ENCODE measurements at places on chromosomes 3 and 15. TPM values are rescaled to one million over a fixed set of nuclear protein-coding genes. Genes with fewer than 3 reads are reported as not detected.

Gene KLF13
- total RNA-seq = 110 TPM

- DNase-seq = no peak
Measured at GRCh38 chr15:67036775-67037555, 28.4 kb upstream of the SMAD3 start.

DNA sequence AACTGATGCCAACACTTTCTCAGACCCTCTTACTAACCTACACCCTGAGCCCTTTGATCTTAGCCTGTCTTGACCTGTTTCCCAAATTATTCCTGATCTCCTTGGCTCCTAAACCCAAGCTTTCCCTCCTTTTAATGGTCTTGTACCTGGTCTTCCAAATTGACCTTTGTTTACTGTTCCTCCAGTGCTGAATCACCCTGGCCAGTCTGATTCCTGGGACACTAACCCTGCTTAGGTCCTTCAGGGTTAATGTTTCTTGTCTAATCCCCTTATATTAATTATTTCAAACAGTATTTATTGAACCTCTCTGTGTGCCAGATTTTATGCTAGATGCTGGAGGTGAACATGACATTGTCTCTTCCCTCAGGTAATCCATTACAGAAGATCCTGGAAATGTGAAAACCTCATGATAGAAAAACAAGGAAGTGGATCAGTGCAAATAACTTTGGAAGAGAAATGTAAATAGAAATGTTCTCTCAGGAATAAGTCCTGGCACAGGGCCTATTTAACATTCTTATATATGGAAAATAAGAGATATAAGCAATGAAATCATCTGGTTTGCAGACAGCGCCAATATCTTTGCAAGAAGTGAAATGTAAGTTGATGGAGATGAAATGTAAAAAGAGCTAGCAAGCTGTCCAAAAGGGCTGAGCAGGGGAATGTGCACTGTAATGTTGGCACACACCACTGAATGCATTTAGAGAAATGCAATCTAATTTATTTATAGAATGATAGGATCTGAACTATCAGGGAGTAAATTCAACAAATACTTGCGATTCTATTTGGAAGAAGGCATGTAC is 20.7 kb downstream of the HGD start:
- DNase-seq = no peak

DNA sequence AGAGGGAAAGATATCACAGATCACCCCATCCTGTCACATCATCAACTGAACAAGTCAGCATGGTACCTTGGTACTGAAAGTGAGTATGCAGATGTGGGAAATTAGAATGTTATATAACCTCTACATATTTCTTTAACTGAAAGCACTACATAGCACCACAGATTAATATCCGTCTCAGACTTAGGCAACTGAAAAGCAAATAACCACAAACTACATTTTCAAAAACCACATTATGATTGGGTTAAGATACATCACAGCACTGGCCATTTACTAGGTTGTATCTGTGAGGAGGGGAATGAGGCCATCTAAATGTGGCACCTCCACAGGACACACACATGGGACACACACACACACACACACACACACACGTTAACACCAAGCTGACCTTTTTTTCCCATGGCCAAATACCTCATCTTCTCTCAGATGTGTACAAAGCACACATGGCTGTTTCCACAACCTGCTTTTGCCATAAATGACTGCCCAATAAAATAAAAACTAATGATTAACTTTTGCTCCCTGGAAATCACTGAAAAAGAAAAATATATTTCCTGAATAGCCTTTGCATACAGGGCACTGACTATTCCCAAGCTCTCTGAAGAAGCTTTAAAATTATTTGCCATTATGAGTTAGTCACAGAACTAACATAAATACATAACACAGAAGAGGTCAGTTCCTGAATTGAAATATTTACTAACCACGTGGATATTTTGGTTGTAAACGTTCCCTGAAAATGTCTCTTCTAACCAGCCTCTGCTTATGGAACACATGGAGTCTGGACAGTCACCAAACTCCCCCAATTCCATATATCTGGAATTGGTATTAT is 60.1 kb downstream of the SUMF1 start:
- DNase-seq = no peak

All from MCF 10A (cell line).